Effector memory CD4-positive, alpha-beta T cell (primary cell): ENCODE measurements at places on chromosomes 13 and 19.

- H3K27ac ChIP-seq = no peak overlapping the region
- no peak for DNase-seq
- no peaks in the 10 kb centered on the region for H3K27me3 ChIP-seq
- peaks cover 8% of the 10 kb centered on the region for H3K4me1 ChIP-seq
- peaks cover 67% of the 10 kb centered on the region for H3K36me3 ChIP-seq
- H3K4me3 ChIP-seq = no peak overlapping the region
Observed at GRCh38 chr19:7385062-7385461, 36.3 kb downstream of the ARHGEF18 start.

- no peaks in the 10 kb centered on the region for H3K36me3 ChIP-seq
- no peaks in the 10 kb centered on the region for H3K4me1 ChIP-seq
- no peak overlapping the region for H3K27ac ChIP-seq
- no peak overlapping the region for H3K4me3 ChIP-seq
- DNase-seq = no peak
Observed at GRCh38 chr13:80070024-80070703, 270.8 kb downstream of the SPRY2 start.

GRCh38 chr13:44605275-44605674 is 29.1 kb upstream of the TSC22D1 start:
- no peak overlapping the region for H3K4me3 ChIP-seq
- no peaks in the 10 kb centered on the region for H3K4me1 ChIP-seq
- no peak overlapping the region for H3K27ac ChIP-seq
- H3K36me3 ChIP-seq = no peaks in the 10 kb centered on the region
- no peak for DNase-seq

DNA sequence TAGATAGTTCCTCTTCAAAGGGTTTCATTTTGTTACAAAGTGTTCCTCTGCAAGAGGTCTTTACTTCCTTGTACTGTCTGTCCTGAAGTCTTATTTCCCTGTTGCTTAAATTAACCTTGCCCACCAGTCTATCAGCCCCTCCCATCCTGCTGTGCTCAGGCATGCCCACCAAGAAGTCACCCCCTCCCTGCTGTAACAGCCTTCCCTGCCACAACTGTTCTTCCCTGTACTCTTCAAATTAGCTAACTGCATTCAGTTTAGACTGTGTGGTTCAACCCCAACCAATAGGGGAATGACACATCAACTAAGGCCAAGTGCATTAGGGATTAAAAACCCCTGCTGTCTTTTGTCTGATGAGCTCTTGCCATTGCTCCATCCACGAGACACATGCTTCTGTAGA is 34.4 kb upstream of the ZNF562 start:
- no peaks in the 10 kb centered on the region for H3K36me3 ChIP-seq
- no peak for DNase-seq
- no peak overlapping the region for H3K27ac ChIP-seq
- H3K27me3 ChIP-seq = no peaks in the 10 kb centered on the region

- H3K4me3 ChIP-seq = no peak overlapping the region
- H3K27ac ChIP-seq = no peak overlapping the region
- no peak for DNase-seq
- H3K36me3 ChIP-seq = peaks cover 36% of the 10 kb centered on the region
Observed at GRCh38 chr19:583198-583967, 6.3 kb upstream of the HCN2 start.

DNA sequence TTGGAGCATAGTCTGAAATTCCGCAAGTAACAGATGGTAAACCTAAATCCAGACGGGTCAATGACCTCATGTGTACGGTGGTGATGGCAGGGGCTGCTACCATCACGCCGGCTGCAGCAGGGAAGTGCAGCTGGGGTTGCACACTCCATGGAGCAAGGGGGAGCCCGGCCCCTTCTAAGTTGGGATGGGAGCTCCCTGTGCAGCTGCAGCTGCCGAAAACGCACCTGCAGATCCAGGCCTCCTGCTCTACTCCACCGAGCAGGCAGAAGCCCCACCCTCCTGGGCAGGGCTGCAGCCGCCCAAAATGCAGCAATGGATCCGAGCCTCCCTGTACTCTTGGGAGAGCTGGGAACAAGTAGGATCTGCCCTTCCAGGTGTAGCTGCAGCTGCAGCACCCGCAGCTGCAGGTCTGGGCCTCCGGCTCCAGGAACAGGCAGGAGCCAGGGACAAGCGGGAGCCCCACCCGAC is 25.5 kb downstream of the KBTBD6 start:
- H3K36me3 ChIP-seq = no peaks in the 10 kb centered on the region
- H3K27ac ChIP-seq = no peak overlapping the region
- H3K4me1 ChIP-seq = no peaks in the 10 kb centered on the region

DNA sequence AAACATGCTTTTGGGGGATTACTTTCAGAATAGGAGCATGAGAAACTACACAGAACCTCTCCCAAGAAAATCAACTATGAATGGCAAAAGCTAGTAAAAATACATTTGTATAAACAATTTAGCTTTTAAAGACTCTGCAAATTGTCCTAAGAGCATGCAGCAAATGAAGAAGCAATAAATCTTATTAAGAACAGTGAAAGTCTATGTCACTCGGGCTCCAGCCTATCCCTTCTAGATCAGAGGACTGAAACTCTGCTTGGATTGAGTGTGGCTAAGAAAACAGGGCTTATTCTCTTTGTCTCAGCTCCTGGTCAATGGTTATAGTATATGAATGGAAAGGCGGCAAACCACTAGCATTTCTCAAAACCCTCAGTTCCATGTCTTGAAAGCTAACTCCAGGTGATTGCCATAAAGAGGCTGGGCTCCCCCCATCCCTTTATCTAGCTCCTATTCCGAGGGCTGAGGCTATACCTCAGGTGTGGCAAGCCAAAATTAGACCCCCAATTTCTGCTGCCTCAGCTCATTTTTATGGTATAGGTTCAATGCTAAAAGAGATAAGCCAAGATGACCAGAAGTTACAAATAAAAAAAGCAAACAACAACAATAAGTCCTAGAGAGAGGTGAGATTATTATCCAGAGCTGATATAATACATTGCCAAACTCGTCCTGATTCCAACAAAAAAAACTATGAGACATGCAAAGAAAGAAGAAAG is 953.2 kb downstream of the SLITRK6 start:
- H3K27me3 ChIP-seq = no peaks in the 10 kb centered on the region
- H3K36me3 ChIP-seq = no peaks in the 10 kb centered on the region
- no peak for DNase-seq
- H3K27ac ChIP-seq = no peak overlapping the region
- no peak overlapping the region for H3K4me3 ChIP-seq
- no peaks in the 10 kb centered on the region for H3K4me1 ChIP-seq

GRCh38 chr13:48590141-48590901 is 57.4 kb upstream of the RCBTB2 start:
- H3K36me3 ChIP-seq = no peaks in the 10 kb centered on the region
- H3K4me3 ChIP-seq = no peak overlapping the region
- no peaks in the 10 kb centered on the region for H3K27me3 ChIP-seq

GRCh38 chr13:108433976-108434755 is 164.6 kb downstream of the TNFSF13B start:
- no peak for DNase-seq
- no peak overlapping the region for H3K27ac ChIP-seq
- H3K27me3 ChIP-seq = no peaks in the 10 kb centered on the region
- no peaks in the 10 kb centered on the region for H3K36me3 ChIP-seq
- no peak overlapping the region for H3K4me3 ChIP-seq
- no peaks in the 10 kb centered on the region for H3K4me1 ChIP-seq

GRCh38 chr13:99859178-99860177 is 112.1 kb downstream of the ZIC5 start:
- H3K27ac ChIP-seq = no peak overlapping the region
- no peak for DNase-seq
- H3K36me3 ChIP-seq = no peaks in the 10 kb centered on the region

- no peak overlapping the region for H3K4me3 ChIP-seq
- H3K4me1 ChIP-seq = no peaks in the 10 kb centered on the region
- no peaks in the 10 kb centered on the region for H3K27me3 ChIP-seq
- H3K27ac ChIP-seq = no peak overlapping the region
Observed at GRCh38 chr19:20247016-20247683, 80.1 kb downstream of the ZNF486 start.

- H3K4me3 ChIP-seq = no peak overlapping the region
- peaks cover 2% of the 10 kb centered on the region for H3K27me3 ChIP-seq
- no peaks in the 10 kb centered on the region for H3K36me3 ChIP-seq
- no peak for DNase-seq
Observed at GRCh38 chr19:43634506-43634871, 5.2 kb downstream of the CADM4 start.

GRCh38 chr13:58906329-58907007 is 1257.3 kb downstream of the DIAPH3 start:
- H3K36me3 ChIP-seq = no peaks in the 10 kb centered on the region
- no peak overlapping the region for H3K4me3 ChIP-seq
- no peaks in the 10 kb centered on the region for H3K4me1 ChIP-seq
- H3K27ac ChIP-seq = no peak overlapping the region
- no peaks in the 10 kb centered on the region for H3K27me3 ChIP-seq

- H3K36me3 ChIP-seq = no peaks in the 10 kb centered on the region
- H3K27ac ChIP-seq = peak overlapping the region; percentile 88
- peak overlapping the region; percentile 84 for H3K4me3 ChIP-seq
Observed at GRCh38 chr19:55254625-55254977, 4.2 kb downstream of the PPP6R1 start.

DNA sequence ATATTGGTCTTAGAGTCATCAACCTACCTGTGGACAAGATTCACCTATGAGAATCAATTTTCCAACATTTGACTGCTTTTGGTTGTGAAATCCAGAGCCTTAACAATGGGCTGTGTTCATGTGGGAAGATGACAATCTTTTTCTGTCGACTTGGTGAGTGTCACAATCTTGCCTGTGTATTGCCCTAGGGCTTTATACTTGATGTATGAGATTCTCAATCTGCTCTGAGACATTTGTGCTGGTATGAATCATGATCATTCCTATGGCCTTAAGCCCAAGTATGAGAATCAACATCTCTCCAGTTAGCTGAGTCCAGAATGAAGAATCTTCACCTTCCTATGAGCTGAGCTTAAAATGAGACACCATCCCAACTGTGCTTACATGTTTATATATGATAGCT is 68.7 kb downstream of the ZNF726 start:
- H3K4me3 ChIP-seq = no peak overlapping the region
- H3K27ac ChIP-seq = no peak overlapping the region
- no peaks in the 10 kb centered on the region for H3K4me1 ChIP-seq
- no peaks in the 10 kb centered on the region for H3K27me3 ChIP-seq
- no peak for DNase-seq
- H3K36me3 ChIP-seq = no peaks in the 10 kb centered on the region

- H3K4me3 ChIP-seq = no peak overlapping the region
- peaks cover 6% of the 10 kb centered on the region for H3K4me1 ChIP-seq
- H3K27me3 ChIP-seq = no peaks in the 10 kb centered on the region
- no peaks in the 10 kb centered on the region for H3K36me3 ChIP-seq
Observed at GRCh38 chr19:2011169-2011568, 4.3 kb downstream of the BTBD2 start.

GRCh38 chr13:47826471-47826870 is 174.6 kb downstream of the SUCLA2 start:
- H3K4me1 ChIP-seq = no peaks in the 10 kb centered on the region
- no peaks in the 10 kb centered on the region for H3K36me3 ChIP-seq
- no peak overlapping the region for H3K4me3 ChIP-seq
- no peak for DNase-seq

GRCh38 chr19:36097036-36097435 is 13.9 kb upstream of the OVOL3 start:
- no peak overlapping the region for H3K27ac ChIP-seq
- H3K27me3 ChIP-seq = no peaks in the 10 kb centered on the region
- DNase-seq = no peak
- no peaks in the 10 kb centered on the region for H3K4me1 ChIP-seq

GRCh38 chr13:108316413-108316812 is 46.9 kb downstream of the TNFSF13B start:
- no peak overlapping the region for H3K4me3 ChIP-seq
- H3K36me3 ChIP-seq = no peaks in the 10 kb centered on the region
- H3K4me1 ChIP-seq = peaks cover 4% of the 10 kb centered on the region

- H3K4me3 ChIP-seq = no peak overlapping the region
- no peaks in the 10 kb centered on the region for H3K27me3 ChIP-seq
- no peaks in the 10 kb centered on the region for H3K36me3 ChIP-seq
- DNase-seq = no peak
- no peak overlapping the region for H3K27ac ChIP-seq
Observed at GRCh38 chr19:56222901-56223300, 20.8 kb downstream of the ZSCAN5C start.

DNA sequence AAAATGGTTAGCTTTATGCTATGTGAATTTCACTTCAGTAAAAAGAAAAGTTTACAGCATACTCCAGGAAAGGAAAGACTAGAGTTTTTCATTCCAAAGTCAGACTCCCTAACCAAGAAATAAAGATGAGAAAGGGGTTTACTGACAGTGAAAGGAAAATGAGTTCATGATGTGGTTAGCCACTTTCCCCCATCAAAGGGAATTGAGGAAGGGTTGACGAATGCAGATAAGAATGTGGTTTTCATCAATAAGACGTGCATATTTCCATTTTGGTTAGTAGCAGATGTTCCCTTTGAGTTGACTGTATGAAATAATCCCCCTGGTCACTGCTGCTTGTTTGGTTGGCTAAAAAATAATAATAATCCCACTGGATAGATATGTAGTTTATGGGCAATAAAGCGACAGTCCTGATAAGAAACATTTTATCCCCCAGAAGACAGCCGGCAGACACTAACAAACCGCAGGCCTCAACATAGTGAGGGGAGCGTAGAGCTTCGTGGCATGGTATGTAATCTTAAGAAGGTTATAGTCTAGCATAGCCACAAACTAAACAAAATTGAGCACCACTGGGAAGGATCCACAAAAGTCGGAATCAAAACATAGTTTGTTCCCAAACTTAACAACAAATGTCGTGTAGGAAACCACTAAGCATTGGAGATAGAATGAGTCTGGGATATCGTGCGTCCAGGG is 114.8 kb downstream of the COL4A2 start:
- no peak overlapping the region for H3K27ac ChIP-seq
- H3K4me3 ChIP-seq = no peak overlapping the region
- H3K36me3 ChIP-seq = no peaks in the 10 kb centered on the region
- DNase-seq = no peak

- H3K4me3 ChIP-seq = no peak overlapping the region
- no peaks in the 10 kb centered on the region for H3K27me3 ChIP-seq
- no peak overlapping the region for H3K27ac ChIP-seq
- H3K4me1 ChIP-seq = no peaks in the 10 kb centered on the region
- DNase-seq = no peak
Observed at GRCh38 chr13:21638319-21639282, 32.3 kb upstream of the FGF9 start.

DNA sequence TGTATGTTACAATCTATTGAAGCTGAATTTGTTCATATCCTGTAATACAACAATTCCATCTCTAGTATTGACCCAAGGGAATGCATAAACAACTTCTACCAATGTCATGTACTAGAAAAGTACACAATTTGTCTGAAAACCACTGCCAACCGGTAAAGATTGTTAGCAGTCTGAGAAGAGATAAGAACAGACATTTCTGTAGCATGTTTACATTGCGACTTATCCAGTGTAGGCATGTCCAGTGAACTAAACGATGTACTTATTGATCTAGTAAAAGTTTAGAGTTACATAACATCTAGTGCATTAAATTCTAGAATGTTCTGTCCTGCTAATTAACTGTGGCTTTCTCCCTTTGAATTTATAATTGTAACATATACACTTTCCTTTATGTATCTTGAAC is 425.9 kb downstream of the SLITRK6 start:
- no peak overlapping the region for H3K4me3 ChIP-seq
- H3K27ac ChIP-seq = no peak overlapping the region
- H3K27me3 ChIP-seq = no peaks in the 10 kb centered on the region
- no peaks in the 10 kb centered on the region for H3K4me1 ChIP-seq
- H3K36me3 ChIP-seq = no peaks in the 10 kb centered on the region
